ENCODE measurements at places on chromosomes 4 and X.

DNA sequence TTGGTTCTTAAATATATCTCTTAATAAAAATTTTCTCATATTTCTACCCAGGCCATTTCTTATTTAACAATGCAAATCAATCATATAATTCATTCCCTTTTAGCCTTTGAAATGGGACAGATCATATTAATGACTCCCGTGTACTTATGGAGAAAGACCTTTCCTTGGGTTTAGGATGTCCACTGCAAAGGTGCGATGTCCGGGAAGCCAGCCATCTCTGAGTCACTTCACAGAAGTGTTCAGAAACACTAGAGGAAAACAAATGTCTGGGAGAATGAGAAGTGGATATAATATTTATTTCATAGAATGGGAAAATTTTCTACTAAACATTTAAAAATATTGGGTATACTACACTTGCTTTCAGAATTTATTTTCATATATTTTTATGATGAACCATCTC lies 15.3 kb downstream of the INTU start:
- DNase-seq = no peak

- DNase-seq = no peak
Measured at GRCh38 chrX:53571494-53571893, 115.0 kb downstream of the HUWE1 start.

- DNase-seq = no peak
Measured at GRCh38 chr4:187251896-187252295, 528.2 kb upstream of the FAT1 start.

DNA sequence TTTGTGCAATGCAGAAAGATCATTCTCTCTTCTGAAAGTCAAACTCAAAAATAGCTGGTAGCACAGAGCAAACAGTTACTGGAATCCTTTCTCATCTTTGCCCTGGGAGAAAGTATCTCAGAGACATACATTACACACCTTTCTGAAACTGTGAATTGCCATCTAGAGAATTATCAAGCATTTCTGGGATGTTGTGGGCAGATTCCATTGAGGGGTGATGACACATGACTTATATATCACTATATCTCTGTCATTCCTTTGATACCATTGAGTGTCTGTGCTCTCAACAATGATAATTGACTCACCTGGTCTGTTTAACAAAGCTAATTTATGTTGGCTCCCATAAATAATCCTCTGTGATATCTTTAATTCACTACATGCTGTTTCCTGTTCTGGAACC lies 13.0 kb downstream of the SLIT2 start:
- no peak for DNase-seq

DNA sequence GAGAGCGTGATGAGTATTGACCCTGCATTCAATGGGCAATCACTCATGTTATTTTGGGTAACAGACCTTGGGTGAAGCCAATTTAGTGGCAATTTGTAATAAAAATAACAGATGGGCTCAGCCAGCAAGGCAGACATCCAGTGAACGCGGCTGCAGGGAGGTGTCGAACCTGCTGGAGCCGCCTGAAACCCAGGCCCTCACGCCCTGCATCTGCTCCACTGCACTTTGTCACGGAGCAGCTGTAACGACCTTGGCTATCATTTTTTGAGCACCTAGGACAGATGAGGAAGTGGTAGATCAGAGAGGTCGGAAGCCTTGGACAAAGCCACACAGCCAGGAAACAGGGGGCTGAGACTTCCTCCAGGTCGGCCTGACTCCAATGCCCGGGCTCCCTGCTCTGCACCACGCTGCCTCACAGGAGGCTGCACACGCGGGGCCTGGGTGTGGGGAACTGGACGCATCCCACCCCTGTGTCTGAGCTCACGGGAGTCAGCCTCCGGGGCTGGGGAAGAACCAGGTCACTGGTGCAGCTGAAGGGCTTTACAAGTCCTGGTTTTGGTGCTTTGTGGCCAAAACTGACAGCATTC lies 19.4 kb downstream of the HMX1 start:
- no peak for DNase-seq

DNA sequence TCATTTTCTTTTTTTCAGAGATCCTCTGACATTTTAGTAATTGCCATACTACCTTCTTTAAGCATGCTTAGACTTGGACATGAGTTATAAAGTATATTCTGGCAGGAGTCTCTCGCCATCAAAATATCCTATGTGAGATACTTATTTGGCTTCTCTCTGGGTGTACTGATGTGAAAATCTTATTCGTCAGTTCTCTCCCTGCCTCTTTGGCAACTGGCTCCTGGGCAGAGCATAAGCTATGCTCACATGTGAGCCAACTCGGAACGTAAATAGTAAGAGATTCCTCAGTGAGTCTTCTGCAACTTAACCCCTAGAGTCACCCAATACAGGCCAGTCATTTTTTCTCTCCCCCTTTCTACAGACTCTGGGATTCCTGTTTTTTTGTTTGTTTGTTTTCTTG lies 91.6 kb downstream of the MAGEB17 start:
- DNase-seq = no peak

Data from stimulated activated naive CD4-positive, alpha-beta T cell treated with Interleukin-2 at 50 U/mL for 16 hours (primary cell).